Stimulated activated naive CD8-positive, alpha-beta T cell treated with anti-CD3 and anti-CD28 coated beads, Interleukin-15, Interleukin-2, amounts not matched to agents 100 U/mL and 50 U/mL, for 24 hours (primary cell): ENCODE measurements at places on chromosomes 13 and 19.
A peak's percentile ranks its signal among the peaks of the same experiment; 100 is the strongest.

DNA sequence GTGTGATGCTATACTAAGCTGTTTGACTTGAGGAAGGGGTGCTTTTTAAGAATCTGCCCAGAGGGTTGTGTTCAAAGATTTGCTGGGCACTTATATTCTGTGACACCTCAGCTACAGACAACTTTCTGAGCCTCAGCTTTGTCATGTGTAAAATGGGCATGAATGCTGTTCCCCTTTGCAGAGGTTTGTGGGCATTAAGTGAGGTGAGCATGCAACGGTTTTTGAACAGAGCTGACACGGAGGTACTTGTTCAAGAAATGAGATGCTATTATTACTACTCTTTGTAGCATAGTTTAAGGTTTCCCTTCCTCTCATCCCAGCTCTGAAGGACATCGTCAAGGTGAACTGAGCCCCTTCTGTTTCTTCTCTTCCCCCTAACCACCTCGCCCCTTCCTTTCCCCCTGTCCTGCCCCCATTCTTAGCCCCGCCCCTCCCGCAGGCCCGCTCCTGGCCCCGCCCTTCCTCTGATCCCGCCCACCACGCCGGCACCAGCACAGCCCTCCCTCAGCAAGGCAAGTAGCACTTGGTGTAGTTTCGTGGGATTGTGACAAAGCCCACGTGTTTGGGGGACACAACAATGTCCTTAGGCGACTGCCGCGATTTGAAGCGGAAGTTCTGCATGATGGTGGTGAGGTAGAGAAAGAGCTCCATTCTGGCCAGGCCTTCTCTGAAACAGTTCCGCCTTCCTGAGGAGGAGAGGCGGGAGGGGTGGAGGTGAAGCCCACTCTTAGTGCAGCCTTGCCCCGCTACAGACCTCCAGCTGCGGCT is 26.1 kb upstream of the CYP2A7 start:
- DNase-seq: peak; percentile 71

DNA sequence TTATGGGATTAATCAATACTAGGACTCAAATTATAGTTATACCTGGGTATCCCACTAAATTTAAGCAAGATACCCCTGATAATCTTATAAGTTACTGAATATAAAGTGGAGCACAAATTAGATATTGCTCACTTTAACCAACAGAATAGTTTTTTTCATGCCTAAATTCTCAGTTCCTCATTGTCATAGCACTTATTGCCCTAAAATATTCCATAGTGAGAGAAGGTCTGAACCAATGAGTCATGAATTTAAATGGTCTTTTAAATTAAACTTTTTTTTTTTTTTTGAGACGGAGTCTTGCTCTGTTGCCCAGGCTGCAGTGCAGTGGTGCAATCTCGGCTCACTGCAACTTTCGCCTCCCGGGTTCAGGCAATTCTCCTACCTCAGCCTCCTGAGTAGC is 42.4 kb downstream of the ZNF136 start:
- DNase-seq: no peak

- DNase-seq: no peak
These were observed 193.3 kb downstream of the PCDH9 start for GRCh38 chr13:67036699-67037457.

DNA sequence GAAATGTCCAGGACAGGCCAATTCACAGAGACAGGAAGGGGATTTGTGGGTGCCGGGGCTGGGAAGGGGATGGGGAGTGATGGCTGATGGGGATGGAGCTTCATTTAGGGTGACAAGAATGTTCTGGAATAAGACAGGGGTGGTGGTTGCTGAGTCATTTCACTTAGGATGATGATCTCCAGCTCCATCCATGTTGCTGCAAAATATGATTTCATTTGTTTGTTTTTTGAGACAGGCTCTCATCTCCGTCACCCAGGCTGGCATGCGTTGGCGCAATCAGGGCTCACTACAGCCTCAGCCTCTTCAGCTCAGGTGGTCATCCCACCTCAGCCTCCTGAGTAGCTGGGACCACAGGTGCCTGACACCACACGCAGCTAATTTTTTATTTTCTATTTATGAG is 3.1 kb upstream of the JSRP1 start:
- no peak for DNase-seq

GRCh38 chr19:45769821-45770191 is 754 bp upstream of the SIX5 start:
- DNase-seq: peak; percentile 50

DNA sequence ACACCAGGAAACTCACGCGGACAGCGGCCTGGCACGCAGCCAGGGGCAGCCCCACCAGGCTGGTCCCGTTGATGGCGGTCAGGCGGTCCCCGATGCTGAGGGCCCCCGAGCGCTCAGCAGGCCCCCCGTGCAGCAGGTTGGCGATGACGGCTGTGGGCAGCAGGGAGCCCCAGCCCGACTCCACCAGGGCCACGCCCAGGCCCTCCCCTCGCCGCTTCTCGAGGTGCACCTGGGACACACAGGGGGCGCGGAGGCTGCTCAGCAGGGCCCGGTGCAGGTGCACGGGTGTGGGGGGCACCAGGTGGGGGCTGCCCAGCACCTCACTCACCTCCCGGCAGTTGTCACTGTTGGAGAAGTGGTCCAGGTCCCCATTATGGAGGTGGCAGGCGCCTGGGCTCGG is 9.0 kb downstream of the APBA3 start:
- DNase-seq: no peak

- DNase-seq: no peak
These were observed 20.1 kb upstream of the RAB20 start for GRCh38 chr13:110581506-110582185.

DNA sequence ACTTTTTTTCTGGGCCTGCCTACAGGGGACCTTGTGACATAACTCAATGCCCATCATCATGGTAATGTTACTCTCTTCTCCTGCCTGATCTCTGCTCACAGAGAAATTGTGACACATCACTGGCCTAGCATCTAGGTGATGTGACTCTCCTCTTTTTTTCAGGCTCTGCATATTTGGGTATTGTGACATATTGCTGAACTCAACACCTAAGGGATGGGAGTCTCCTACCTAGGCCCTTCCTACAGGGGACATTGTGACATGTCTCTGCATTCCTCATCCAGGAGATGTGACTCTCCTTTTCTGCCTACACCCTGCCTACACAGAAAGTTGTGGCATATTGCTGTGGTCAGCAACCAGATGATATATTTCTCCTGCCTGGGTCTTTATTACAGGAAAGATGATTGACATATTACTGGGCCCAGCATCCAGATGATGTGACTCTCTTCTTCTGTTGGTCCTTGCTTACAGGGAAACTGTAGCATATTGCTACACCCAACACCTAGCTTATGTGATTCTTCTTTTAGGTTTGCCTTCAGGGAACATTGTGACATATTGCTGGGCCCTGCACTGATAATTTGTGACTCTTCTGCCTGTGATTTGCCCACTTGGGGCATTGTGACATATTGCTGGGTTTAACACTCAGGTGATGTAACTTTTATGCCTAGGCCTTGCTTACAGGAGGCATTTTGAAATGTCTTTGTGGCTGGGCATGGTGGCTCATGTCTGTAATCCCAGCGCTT is 21.0 kb upstream of the ZNF254 start:
- no peak for DNase-seq

GRCh38 chr13:31073859-31074718 is 87.6 kb downstream of the HSPH1 start:
- peak; percentile 28 for DNase-seq

DNA sequence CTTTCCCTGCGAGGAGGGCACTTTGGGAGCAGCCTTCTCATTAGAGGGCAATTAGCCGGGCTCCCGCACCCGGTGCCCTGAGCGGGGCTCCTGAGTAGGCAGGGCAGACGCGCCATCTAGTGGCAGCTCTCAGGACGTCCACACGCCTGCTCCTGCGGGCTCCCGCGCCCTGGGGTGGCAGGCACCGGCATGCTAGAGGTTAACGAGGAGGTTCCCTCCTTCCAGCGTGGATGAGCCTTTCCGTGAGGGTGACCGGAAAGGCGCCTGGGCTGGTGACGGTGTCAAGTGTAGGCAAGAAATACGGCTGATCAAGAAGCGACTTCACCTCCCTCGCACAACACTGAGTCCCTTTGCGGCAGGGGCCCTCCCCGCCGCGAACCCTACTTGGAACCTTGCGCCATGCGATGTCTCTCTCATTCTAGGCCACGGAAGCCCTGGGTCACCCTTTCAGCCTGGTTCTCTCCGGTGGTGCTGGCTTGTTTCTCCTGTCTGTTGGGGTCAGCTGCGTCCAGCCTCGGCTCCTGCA is 67.7 kb downstream of the ALOX5AP start:
- DNase-seq: peak; percentile 90

- no peak for DNase-seq
These were observed 153.5 kb downstream of the HS6ST3 start for GRCh38 chr13:96243376-96243775.

- DNase-seq: no peak
These were observed 199.4 kb upstream of the IPO5 start for GRCh38 chr13:97753942-97754670.

DNA sequence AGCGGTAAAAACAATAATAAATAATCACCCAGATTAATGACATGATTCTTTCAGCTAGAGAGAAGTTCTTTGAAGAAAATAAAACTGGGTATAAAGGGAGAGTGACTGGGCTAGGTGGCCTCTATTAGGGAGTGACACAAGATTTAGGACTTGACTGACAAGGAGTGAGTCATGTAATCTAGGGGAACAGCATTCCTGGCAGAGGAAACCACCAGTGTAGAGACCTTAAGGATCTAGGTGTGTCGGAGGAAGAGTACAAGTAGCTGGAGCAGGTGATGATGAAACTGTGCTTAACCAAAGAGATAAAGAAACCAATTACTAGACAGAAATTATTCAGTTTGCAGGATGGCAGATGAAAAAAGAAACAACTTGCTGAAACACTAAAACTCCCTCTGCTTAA is 248.0 kb downstream of the RFC3 start:
- no peak for DNase-seq

GRCh38 chr13:39040206-39040605 is 1.9 kb downstream of the NHLRC3 start:
- no peak for DNase-seq

DNA sequence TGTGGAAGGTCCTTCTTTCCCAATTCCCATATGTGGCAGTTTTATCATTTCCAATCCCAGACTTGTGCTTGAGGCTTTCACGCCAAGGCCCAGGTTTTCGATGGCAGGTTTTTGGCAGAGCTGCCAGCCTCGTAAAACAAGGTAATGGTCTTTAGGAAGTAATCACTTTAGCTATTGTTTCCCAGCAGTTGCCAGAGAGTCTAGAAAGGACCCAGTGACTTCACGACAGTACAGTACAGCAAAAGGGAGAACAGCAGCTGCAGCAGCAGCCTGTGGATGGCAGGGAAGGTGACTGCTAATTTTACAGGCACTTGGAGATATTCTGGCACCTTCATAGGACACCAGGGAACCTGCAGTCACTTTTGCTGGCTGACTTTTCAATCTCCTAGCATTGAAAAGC is 291.6 kb upstream of the MAB21L1 start:
- no peak for DNase-seq

GRCh38 chr13:30038884-30039283 is 188.5 kb upstream of the UBL3 start:
- no peak for DNase-seq

DNA sequence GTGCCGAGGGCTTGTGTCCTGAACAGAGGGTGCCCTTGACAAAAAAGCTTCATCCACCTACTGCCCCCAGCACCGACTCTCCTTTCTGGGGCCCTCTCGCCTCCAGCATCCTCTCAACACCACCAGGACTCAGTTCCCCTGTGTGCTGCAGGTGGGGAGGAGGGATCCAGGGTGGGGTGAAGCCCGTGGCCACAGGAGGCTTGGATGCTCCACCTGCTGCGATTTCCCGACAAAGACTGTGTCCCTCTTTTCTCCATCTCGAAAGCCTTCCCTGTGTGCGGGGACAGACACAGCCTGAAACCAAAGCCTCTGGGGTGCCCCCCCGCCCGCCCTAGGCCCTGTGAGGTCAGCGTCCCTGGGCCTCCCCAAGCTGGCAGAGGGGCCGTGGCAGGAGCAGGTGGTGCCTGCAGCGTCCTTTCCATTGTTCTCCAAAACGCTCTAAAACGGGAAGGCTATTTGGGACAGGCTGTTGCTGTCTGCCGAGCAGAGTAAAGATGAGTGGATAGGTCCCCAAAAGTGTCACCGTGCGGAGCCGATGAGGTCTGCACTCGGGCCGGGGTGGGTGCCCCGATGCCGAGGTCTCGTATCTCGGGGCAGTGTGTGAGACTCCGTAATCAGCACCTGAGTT is 185.7 kb downstream of the PTPRS start:
- no peak for DNase-seq

DNA sequence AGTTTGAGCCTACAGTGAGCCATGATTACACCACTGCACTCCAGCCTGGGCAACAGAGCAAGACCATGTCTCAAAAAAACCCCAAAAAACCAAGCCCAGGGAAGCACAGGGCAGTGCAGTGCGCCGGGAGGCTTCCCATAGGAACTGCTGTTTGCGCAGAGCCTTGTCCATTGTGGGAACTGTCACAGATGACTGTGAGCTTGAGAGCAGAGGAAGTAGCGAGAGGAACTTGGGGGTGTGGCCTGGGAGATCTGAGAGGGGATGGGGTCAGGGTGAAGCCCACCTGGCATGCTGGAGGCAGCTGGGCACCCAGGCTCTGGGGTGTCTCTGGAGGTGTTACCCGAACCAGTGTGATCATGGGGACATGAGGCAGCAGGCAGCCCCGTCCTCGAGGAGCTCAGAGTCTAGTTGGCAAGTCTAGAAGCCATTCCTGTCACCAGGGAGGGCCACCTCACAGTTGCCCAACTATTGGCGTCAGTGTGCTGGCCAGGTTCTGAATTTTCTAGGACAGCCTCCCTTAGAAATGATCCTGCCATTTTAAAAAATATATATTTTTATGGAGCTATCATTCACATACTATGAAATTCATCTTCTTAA is 10.4 kb downstream of the KDM4B start:
- DNase-seq: no peak

- DNase-seq: no peak
These were observed 29.0 kb upstream of the RNF17 start for GRCh38 chr13:24734950-24735349.

DNA sequence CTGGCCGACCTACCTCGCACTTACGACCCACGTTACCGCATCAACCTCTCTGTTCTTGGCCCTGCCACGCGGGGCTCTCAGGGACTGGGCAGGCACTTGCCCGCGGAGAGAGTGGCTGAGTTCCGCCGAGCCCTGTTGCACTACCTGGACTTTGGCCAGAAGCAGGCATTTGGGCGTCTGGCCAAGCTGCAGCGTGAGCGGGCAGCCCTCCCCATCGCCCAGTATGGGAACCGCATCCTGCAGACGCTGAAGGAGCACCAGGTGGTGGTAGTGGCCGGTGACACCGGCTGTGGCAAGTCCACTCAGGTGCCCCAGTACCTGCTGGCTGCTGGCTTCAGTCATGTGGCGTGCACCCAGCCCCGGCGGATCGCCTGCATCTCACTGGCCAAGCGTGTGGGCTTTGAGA is 4.2 kb downstream of the DHX34 start:
- DNase-seq: no peak

DNA sequence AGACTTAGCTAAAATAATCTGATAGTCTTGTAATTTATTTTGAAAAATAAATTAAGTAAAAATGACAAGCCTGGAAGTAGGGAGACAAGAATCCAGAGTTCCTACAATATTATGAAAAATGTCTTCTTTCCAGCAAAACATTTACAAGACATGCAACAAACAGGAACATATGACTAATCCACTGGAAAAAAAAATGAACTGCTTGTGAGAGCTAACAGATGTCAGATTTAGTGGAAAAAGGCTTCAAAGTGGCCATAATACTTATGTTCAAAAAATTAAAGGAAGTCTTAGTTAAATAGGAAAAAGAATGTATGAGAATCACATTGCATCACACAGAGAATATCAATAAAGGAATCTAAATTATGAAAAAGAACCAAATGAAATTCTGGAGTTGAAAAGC is 2082.0 kb upstream of the PCDH20 start:
- DNase-seq: no peak

GRCh38 chr13:74575729-74576125 is 441.5 kb upstream of the KLF12 start:
- peak; percentile 61 for DNase-seq

- no peak for DNase-seq
These were observed 1135.0 kb downstream of the SLITRK1 start for GRCh38 chr13:82747291-82747690.
